ENCODE measurements at places on chromosomes 7 and 10.

DNA sequence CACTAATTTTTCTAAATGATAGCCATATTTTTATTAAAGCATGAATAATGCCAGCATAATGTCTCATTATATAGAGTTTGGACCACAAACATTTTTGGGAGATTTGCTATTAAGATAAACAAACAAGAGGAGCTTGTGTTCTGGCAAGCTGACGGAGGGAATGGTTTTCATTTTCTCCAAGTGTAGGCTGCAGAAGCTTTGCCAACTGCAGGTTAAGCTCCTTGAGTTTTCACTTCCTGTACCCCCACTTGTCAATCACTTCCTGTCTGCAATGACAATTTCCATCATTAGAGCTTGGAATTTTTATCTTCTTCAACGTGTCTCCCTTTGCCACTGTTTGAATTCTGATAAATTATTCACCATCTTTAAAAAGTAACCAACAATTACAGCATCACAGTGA is 13.4 kb downstream of the EBF3 start:
- no peak for DNase-seq

- no peak for DNase-seq
Measured at GRCh38 chr7:27925573-27926201, 185.7 kb downstream of the TAX1BP1 start.

DNA sequence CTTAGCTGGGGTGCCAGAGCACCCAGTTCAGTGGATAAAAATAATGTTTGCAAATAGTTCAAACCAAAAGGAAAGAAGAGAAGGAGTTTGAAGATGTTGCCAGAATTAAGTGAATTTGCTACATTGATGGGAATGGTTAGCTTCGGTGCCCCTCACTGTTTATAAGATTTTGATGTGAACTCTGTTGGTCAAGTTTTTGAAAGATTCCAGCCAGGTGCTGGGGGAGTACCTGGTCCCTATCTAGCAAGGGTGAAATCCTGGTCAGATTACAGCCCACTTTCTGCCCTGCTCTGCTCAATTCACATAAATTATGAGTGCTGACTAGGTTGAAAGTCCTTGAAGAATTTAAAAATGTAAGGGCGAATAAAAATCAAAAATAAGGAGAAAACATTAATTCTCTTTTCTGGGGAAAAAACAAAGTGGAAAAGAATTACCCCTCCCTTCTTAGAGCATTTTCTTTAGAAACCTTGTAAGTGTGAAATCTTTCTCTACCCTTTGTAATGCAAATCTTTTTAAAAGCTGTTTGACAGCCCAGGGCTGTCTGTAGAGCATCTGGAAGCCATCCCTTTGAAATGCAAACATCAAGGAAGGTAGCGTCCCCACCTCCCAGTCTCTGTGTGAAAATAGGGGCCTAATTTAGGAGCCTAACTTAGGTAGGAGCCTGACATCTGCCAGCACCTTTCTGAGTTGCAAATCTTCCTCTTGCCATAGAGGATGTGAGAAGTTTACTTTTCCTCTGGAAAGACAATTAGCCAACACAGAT is 1.4 kb upstream of the GIMAP5 start:
- no peak for DNase-seq

- DNase-seq: no peak
Measured at GRCh38 chr7:26460351-26461085, 168.9 kb downstream of the SNX10 start.

- no peak for DNase-seq
Measured at GRCh38 chr7:33909755-33910154, 4.4 kb downstream of the BMPER start.

- DNase-seq: no peak
Measured at GRCh38 chr7:37443627-37444026, 5.0 kb downstream of the ELMO1 start.

GRCh38 chr10:11639849-11640764 is 28.7 kb upstream of the USP6NL start:
- no peak for DNase-seq

GRCh38 chr7:74545921-74546320 is 92.2 kb downstream of the GTF2IRD1 start:
- no peak for DNase-seq

GRCh38 chr7:29109358-29109757 is 37.0 kb downstream of the CPVL start:
- no peak for DNase-seq

DNA sequence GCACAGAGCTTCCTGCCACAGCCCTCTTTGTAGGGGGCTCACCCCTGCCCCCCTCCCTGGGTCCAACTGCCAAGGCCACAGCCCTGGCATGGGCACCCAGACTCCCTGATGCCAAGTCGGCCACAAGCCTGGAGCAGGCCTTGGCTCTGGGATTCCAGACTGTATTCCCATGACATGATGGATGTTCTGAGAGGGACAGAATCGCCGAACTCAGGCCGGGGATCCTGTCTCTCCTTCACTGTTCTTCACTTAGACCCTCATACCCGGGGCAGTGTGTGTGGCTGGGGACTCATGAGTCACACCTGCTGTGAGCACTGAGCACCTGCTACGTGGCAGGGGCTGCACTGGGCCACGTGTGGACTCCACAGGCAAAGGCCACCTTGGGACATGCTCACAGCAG is 7.9 kb downstream of the CALML5 start:
- DNase-seq: no peak

DNA sequence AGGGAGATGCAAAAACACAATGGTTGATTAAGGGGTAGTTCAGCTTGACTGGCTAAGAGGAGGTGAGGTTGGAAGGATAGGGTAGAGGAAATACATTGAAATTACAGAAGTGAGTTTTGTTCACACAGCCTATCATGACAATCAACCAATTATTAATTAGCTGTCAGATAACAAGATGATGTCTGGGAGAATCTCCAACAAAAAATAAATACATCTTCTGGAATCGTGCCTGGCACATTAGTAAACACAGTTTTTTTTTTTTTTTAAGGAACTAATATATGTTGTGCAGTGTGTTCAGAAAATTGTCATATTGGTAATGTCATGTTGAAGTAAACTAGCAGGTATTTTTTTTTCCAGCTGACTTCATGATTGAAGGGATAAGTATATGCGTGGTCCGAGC is 171.8 kb downstream of the VTI1A start:
- no peak for DNase-seq

GRCh38 chr10:80518807-80519360 is 18.8 kb upstream of the SH2D4B start:
- no peak for DNase-seq

DNA sequence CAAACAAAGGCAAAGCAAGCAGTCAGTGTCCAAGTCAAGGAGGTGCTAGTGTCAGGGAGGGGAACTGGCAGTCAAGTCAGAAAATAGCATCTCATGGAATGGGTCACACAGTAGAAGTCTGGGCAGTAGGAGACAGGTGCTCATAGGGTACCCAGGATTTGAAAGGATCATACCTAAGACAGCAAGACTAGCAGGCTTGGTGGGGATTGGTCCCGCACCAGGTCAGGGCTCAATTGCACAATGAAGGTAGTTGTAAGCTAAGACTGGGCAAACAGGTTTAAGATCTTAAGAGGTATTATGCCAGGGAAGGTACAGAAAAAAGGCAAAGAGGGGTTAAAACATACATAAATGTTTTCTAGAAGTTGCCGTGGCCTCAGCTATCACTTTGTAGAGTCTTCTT is 181.4 kb upstream of the ETV1 start:
- DNase-seq: no peak
